Left ventricle myocardium inferior (tissue), 1 donor: ENCODE measurements at places on chromosomes 6 and 20. TPM values are rescaled to one million over a fixed set of nuclear protein-coding genes. Genes with fewer than 3 reads are reported as not detected.

DNA sequence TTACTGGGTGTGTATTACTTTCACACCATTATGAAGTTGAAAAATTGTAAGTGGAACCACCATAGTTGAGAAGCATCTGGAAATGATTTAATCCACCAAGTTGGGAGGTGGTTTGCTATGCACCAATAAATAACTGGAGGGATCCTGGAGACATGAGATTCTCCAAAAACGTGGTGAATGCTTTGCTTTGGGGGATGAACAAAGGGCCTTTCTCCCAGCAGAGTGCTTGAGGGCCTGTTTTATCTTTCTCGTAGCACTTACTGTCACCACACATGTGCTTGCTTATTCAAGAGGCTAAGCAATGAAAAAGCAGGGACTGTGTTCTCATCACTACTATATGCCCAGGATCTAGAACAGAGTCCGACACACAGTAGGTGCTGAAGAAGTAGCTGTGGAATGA, 371.1 kb downstream of the DHX35 start:
- no peak for DNase-seq
- H3K36me3 ChIP-seq, result no peaks in the 10 kb centered on the region
- H3K4me3 ChIP-seq, result no peak overlapping the region
- peaks cover 5% of the 10 kb centered on the region for H3K27me3 ChIP-seq

GRCh38 chr6:161246725-161247124, 27.1 kb downstream of the AGPAT4 start:
- DNase-seq, result no peak
- H3K27me3 ChIP-seq, result no peaks in the 10 kb centered on the region
- H3K27ac ChIP-seq, result no peak overlapping the region
- no peak overlapping the region for H3K4me3 ChIP-seq
- no peaks in the 10 kb centered on the region for H3K4me1 ChIP-seq

DNA sequence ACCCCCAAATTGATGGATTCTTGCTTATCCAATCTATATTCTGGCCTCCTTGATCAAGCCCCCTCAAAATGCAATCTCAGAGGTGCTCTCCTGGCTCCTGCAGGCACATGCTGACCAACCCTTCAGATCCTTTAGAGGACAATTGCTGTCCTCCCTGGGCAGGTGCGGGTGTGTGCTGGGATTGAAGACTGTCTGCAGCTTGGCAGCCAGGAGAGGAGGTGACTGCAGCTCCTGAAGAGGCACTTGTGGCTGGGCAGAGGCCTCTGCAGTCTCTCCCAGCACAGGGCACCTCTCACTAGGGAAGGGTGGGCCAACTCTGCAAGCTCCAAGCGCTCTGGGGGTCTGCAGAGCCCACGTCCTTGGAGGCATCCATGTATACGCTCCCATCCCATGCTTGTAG, 28.5 kb downstream of the SUMO4 start:
- H3K4me3 ChIP-seq, result no peak overlapping the region
- peaks cover 21% of the 10 kb centered on the region for H3K27me3 ChIP-seq
- no peak for DNase-seq
- no peak overlapping the region for H3K27ac ChIP-seq
- no peaks in the 10 kb centered on the region for H3K36me3 ChIP-seq
- peaks cover 10% of the 10 kb centered on the region for H3K4me1 ChIP-seq

GRCh38 chr6:48777411-48777810, 666.4 kb upstream of the PTCHD4 start:
- no peaks in the 10 kb centered on the region for H3K4me1 ChIP-seq
- no peak overlapping the region for H3K4me3 ChIP-seq
- no peaks in the 10 kb centered on the region for H3K36me3 ChIP-seq
- no peak overlapping the region for H3K27ac ChIP-seq
- no peaks in the 10 kb centered on the region for H3K27me3 ChIP-seq
- no peak for DNase-seq

DNA sequence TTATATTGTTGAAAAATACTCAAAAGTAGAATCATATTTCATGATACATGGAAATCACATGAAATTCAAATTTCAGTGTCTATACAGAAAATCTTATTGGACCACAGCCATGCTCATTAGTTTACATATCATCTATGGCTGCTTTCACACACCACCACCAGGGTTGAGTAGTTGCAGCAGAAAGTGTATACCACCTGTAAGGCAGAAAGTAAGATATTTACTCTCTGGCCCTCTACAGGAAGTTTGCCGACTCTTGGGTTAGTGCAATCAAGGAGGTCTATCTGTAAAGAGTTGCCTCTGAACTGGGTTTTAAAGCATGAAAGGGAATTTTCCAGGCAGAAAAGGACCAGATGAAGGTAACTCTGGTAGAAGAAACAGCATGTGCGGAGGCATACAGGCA, 432.3 kb downstream of the DHX35 start:
- no peak overlapping the region for H3K27ac ChIP-seq
- H3K36me3 ChIP-seq, result no peaks in the 10 kb centered on the region
- H3K4me3 ChIP-seq, result no peak overlapping the region
- DNase-seq, result no peak
- no peaks in the 10 kb centered on the region for H3K27me3 ChIP-seq

- no peak overlapping the region for H3K4me3 ChIP-seq
- peaks cover 12% of the 10 kb centered on the region for H3K4me1 ChIP-seq
- H3K27me3 ChIP-seq, result no peaks in the 10 kb centered on the region
- H3K36me3 ChIP-seq, result no peaks in the 10 kb centered on the region
- DNase-seq, result no peak
Observed at GRCh38 chr6:116352515-116353471, 18.0 kb upstream of the DSE start.

- DNase-seq, result no peak
- H3K4me1 ChIP-seq, result no peaks in the 10 kb centered on the region
- H3K27me3 ChIP-seq, result no peaks in the 10 kb centered on the region
- peaks cover 10% of the 10 kb centered on the region for H3K36me3 ChIP-seq
- H3K27ac ChIP-seq, result no peak overlapping the region
- H3K4me3 ChIP-seq, result no peak overlapping the region
Observed at GRCh38 chr20:47696856-47697255, 88.4 kb downstream of the SULF2 start.

DNA sequence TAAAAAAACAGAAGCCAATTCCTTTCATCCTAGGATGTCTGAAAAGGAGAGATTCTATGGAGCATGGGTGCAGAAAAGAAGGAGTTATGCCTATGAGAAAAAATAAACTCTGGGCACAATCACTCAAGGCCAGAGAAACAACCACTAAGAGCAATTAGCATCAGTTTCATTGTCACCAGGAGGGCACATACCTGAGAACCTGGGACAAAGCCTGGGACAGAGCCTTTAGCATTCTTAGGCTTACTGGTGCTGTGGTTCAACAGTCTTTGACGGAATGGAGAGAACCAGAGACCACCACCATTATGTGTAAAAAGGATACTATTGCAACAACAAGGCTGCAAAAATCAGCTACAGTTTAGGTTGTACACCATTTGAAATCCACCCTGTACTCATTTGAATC, 29.4 kb upstream of the BCKDHB start:
- H3K27ac ChIP-seq, result no peak overlapping the region
- H3K4me1 ChIP-seq, result no peaks in the 10 kb centered on the region
- no peak overlapping the region for H3K4me3 ChIP-seq
- no peaks in the 10 kb centered on the region for H3K36me3 ChIP-seq

- H3K27me3 ChIP-seq, result no peaks in the 10 kb centered on the region
- no peak for DNase-seq
- H3K36me3 ChIP-seq, result no peaks in the 10 kb centered on the region
- H3K4me1 ChIP-seq, result no peaks in the 10 kb centered on the region
Observed at GRCh38 chr6:85942844-85943243, 300.2 kb upstream of the SYNCRIP start.

DNA sequence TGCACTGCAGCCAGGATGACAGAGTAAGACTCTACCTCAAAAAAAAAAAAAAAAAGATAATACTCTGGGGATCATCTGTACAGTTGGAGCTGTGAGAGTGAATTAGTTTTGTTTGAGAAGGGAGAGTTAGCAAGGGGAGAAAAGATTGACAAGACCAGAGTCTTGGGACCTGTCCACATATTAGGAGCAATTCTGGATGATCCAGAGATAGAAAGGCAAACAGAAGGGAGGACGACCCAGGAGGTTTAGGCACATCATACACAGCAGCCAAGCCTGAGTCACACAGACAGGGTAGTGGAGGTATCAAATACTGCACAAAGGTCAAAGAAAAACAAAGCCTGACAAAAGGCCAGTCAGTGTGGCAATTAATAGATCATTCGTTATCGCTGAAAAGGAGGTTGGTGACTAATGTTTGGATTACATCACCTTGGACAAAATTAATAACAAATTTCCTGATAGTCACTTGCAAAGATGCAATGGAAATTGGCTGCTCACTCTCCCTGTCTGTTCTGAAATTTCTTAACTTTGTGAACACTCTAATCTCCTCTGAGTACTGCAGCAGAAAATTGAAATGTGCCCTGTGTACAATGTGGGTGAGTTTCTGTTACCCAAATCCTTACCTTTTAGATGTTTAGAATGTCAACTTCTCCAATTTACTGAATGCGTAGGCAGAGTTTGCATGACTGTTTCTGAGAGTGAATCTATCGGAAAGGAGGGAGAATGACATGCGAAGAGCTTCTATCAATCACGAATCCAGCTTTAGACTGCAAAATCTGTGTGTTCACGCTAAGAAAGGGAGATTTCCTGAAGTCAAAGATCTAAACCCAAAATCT, 105.4 kb downstream of the TSHZ2 start:
- no peaks in the 10 kb centered on the region for H3K27me3 ChIP-seq
- H3K27ac ChIP-seq, result no peak overlapping the region
- no peak overlapping the region for H3K4me3 ChIP-seq
- H3K36me3 ChIP-seq, result no peaks in the 10 kb centered on the region

DNA sequence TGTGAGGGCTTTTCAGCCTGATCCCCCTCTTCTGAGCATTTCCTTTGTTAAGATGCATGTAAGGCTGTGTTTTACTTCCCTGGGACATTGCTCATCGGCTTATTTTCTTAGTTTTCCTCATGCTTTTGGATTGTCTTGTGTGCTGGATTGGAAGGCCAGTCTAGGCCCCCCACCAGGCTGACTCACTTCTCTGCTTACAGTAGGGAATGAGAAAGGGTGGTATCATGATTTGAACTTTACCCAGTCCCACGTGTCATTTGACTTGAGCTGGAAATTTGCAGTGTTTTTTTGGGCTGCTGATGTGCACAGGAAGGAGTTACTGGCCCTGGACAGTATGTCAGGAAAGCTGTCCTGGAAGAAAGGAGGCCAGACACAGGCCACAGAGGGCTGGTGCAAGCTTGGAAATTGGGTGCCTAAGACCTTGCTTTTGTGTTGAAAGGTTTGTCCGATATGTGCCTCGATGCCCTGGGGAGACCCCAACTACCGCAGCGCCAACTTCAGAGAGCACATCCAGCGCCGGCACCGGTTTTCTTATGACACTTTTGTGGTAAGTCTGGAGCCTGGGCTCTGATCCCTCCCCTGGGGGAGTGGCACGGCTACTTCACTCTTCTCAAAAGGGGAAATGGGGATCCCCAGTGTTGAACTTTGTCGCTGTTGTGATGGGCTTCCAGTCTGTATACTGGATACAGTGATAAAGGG, 12.8 kb downstream of the RNF114 start:
- H3K36me3 ChIP-seq, result peaks cover 95% of the 10 kb centered on the region
- H3K27me3 ChIP-seq, result no peaks in the 10 kb centered on the region
- no peak overlapping the region for H3K27ac ChIP-seq
- H3K4me3 ChIP-seq, result no peak overlapping the region
- DNase-seq, result no peak

DNA sequence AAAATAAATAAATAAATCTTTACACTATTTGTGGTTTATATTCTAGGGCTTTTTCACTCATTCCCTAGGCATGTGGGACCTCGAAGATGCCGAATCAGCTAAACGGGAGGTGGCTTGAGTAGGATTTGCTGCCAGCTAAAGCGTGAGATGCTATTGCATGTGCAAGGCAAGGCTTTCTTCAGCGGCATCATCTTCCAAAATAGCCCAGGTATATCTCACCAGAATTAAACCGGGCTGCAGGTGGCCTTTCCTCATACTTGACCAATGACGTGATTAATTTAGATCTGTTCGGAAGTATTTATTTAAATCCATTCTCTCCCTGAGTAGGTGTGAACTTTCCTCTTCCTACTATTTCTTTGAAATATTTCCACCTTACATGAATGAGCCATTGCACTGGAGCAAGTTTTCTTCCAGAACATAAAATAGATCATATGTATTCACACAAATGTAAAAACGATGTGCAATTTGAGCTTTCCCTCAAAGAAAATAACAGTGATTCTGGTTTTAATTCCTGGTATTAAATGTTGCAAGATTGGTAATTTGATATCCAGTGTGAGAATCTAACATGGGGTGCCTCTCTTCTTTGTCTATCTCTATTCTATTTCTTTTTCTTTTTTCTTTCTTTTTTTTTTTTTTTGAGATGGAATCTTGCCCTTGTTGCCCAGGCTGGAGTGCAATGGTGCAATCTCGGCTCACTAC, 24.3 kb upstream of the ZNF217 start:
- no peak overlapping the region for H3K4me3 ChIP-seq
- H3K4me1 ChIP-seq, result peaks cover 21% of the 10 kb centered on the region
- no peaks in the 10 kb centered on the region for H3K27me3 ChIP-seq
- DNase-seq, result no peak
- no peaks in the 10 kb centered on the region for H3K36me3 ChIP-seq

DNA sequence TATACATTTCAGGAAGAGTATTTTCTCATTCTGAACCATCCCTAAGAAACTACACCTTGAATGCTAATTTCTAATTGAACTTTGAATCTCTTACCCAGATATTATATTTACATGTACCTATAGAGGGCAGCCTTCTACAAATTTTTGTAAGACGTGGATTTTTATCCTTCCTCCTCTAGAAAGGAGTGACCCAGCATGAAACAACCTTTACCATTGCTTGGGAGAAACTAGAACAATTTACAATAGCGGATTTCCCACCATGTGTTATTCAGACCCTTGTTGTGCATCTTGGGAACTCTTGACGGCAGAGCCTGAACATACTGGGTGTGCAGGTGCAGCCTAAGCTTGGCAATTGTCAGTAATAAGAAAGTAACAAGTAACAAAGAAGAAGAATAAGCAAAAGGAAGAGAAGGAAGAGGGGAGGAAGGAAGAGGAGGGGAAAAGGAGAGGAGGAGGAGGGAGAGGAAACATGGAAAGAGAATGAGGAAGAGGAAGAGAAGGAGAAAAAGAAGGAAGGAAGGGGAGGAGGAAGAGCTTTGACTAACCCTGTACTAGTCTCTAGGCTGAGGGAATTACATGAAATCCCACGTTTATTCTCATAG, 10.8 kb upstream of the TAAR1 start:
- no peaks in the 10 kb centered on the region for H3K36me3 ChIP-seq
- DNase-seq, result no peak
- H3K27me3 ChIP-seq, result no peaks in the 10 kb centered on the region
- no peak overlapping the region for H3K27ac ChIP-seq
- H3K4me3 ChIP-seq, result no peak overlapping the region

DNA sequence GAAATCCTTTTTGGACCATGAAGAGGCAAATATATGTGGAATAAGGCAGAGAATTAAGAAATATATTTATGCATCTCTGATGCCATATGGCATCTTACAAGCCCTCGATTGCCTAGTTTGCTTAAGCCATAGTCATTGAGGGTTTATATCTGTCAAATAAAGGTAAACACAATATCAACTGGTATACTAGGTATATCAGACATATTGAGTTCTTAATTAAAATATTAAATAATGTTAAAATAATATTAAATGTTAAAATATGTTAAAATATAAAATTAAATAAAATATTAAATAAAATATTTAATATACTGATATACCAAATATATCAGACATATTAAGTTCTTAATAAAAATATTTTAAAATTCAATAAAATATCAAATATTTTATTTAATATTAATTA, 567.4 kb upstream of the PTCHD4 start:
- H3K36me3 ChIP-seq, result no peaks in the 10 kb centered on the region
- no peaks in the 10 kb centered on the region for H3K4me1 ChIP-seq
- no peak for DNase-seq
- H3K27ac ChIP-seq, result no peak overlapping the region
- no peaks in the 10 kb centered on the region for H3K27me3 ChIP-seq

The C6orf52 gene
- 1.5 TPM for total RNA-seq

The CEP162 gene
- 4.0 TPM for total RNA-seq

The BANF2 gene
- not detected for total RNA-seq

The CDSN gene
- total RNA-seq, result not detected

The FAM83C gene
- not detected for total RNA-seq

The RSPH3 gene
- 11.9 TPM for total RNA-seq
